ENCODE measurements at places on chromosomes 4 and X.

DNA sequence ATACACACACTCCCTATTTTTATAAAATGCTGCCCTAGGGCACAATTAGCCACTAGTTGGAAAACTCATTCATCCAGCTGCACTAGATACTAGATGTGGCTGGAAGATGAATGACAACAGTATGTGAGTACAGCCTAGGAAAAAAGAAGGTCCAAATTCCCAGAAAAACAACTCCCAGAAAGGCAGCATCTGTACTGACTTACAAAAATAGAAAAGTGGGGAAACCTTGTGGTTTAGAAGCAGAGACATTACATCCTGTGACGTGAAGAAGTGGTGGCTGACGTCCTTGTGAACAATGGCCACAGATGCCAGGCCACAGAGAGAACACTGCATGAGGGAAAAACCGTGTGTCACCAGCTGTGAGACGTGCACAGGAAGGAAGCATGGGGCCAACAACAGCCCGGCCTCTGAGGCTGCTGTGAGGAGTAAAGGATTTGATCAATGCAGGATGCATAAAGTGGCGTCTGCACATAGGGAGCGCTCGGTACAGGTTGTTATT lies 81.2 kb downstream of the SPRY1 start:
- no peak for DNase-seq

GRCh38 chrX:55908661-55909212 lies 191.2 kb downstream of the RRAGB start:
- peak; percentile 20 for DNase-seq

DNA sequence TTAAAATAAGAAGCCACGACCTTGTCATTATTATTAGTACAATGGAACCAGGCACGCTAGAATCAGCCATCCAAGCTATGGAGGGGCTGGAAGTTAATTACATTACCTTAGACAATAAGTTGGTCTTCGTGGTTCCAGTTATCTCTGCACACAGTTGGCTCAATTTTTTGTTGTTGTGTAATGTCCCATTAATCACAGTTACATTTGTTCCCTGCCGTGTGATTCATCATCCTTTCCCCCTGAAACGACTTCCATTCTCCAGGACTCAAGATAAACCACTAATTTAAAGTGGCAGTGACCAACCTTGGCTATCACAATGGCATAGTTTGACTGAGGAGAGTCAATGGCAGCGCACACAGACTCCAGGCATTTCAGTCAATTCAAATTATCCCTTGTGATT lies 905.0 kb downstream of the RAB28 start:
- DNase-seq: no peak

- DNase-seq: peak; percentile 77
These were observed 896.5 kb downstream of the PDHA2 start for GRCh38 chr4:96736352-96736889.

DNA sequence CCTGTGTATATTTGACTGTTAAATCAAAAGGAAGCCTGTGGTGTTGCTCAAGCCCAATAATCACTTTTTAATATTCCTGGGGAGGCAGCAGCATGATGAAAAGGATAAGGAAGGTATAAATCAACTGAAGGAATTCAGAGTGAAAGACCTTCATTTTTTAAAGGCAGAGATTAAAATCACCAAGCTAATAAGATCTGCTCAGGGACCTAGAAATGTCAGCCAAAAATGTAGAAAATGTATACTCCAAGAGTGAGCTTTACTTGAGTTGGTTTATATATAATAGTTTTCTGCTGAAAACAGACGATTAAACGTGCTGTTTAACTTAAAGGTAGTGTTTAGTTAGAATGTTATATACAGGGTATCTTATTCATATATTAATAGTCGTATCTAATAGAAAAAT lies 549.3 kb downstream of the IQCM start:
- no peak for DNase-seq

GRCh38 chr4:6019316-6020263 lies 1.4 kb upstream of the C4orf50 start:
- DNase-seq: no peak

DNA sequence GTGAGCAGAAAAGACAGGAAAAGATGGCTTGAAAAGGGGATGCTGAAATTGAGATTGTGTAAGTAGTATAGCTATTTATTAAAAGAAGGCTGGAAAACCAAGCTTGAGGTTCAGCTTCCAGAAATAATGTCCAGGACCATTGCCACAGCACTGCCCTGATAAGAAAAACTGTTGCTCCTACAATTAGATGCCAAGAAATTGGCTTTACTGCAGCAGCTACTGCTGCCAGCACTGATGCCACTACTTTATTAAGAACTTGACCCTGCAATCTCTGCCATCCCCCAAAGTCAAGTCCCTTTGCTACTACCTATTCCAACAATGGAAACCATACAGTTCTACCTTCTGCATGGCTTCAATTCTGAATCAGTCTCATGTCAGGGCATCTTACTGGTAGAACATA lies 130.0 kb upstream of the VAMP7 start:
- no peak for DNase-seq

- DNase-seq: no peak
These were observed 44.1 kb downstream of the DTHD1 start for GRCh38 chr4:36325499-36325898.
